HFFc6 (cell line): ENCODE measurements at places on chromosomes 5 and 9. TPM values are rescaled to one million over a fixed set of nuclear protein-coding genes. Genes with fewer than 3 reads are reported as not detected.

GRCh38 chr9:3308609-3309008, 217.2 kb downstream of the RFX3 start:
- no peaks in the 10 kb centered on the region for H3K36me3 ChIP-seq
- no peak overlapping the region for H3K27ac ChIP-seq
- no peaks in the 10 kb centered on the region for H3K4me1 ChIP-seq
- peaks cover 2% of the 10 kb centered on the region; the same call in 1 of the 2 replicates for H3K27me3 ChIP-seq
- H3K4me3 ChIP-seq: no peak overlapping the region

The SHOC1 gene
- not detected in 3 replicates for total RNA-seq

GRCh38 chr5:135038205-135038812, 4.3 kb upstream of the PITX1 start:
- H3K36me3 ChIP-seq: no peaks in the 10 kb centered on the region
- H3K4me3 ChIP-seq: no peak overlapping the region
- H3K4me1 ChIP-seq: peaks cover 6% of the 10 kb centered on the region; the same call in 1 of the 2 replicates
- H3K27ac ChIP-seq: no peak overlapping the region

- peaks cover 2% of the 10 kb centered on the region; the same call in 1 of the 2 replicates for H3K27me3 ChIP-seq
- peaks cover 25% of the 10 kb centered on the region for H3K36me3 ChIP-seq
- H3K27ac ChIP-seq: no peak overlapping the region
- no peak for DNase-seq
- H3K4me3 ChIP-seq: no peak overlapping the region
Observed at GRCh38 chr9:135819905-135820304, 87.4 kb downstream of the CAMSAP1 start.

GRCh38 chr9:118957585-118957984, 411.6 kb downstream of the BRINP1 start:
- no peak overlapping the region for H3K4me3 ChIP-seq
- H3K27me3 ChIP-seq: peaks cover 2% of the 10 kb centered on the region; the same call in 1 of the 2 replicates
- peak; percentile 4 for DNase-seq
- peaks cover 16% of the 10 kb centered on the region for H3K4me1 ChIP-seq

- no peaks in the 10 kb centered on the region for H3K36me3 ChIP-seq
- H3K27ac ChIP-seq: no peak overlapping the region
- no peak overlapping the region for H3K4me3 ChIP-seq
Observed at GRCh38 chr9:119839888-119840287, 470.7 kb upstream of the BRINP1 start.

DNA sequence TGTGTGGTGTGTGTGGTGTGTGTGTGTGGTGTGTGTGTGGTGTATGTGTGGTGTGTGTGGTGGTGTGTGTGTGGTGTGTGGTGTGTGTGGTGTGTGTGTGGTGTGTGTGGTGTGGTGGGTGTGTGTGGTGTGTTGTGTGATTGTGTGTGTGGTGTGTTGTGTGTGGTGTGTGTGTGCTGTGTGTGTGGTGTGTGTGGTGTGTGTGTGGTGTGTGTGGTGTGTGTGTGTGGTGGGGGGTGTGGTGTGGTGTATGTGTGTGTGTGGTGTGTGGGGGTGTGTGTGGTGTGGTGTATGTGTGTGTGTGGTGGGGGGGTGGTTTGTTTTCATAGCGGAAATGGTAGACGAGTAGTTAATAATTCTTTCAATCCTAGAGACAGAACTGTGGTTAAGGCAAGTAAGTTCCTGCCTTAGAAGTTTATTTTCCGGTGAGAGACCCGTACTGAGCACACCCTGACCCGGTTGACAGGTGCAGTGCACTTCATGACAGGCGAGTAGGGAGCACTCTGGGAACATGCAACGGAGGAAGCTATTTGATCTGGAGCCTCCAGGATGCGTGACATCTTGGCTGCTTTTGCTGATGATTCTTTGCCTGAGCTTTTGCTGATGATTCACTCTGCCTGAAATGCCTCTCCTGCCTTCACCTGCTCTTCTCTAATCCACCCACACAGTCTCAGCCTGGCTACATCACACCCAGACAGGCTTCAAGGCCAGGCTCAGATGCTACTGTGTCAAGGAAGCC, 21.7 kb upstream of the FAT2 start:
- no peak overlapping the region for H3K27ac ChIP-seq
- DNase-seq: no peak
- H3K4me1 ChIP-seq: no peaks in the 10 kb centered on the region
- no peaks in the 10 kb centered on the region for H3K36me3 ChIP-seq

The FLT4 gene
- total RNA-seq: not detected in 3 replicates

The DMRT3 gene
- total RNA-seq: not detected in 3 replicates

The C9 gene
- 0.18 TPM in 1 of 2 replicates, not detected in the other for total RNA-seq

The MPDZ gene
- total RNA-seq: 23.4 to 27.5 TPM (median 24.5 TPM) in 3 replicates

- H3K27me3 ChIP-seq: no peaks in the 10 kb centered on the region
- H3K4me3 ChIP-seq: no peak overlapping the region
- H3K36me3 ChIP-seq: no peaks in the 10 kb centered on the region
- peaks cover 16% of the 10 kb centered on the region for H3K4me1 ChIP-seq
- no peak for DNase-seq
Observed at GRCh38 chr5:167626341-167627123, 664.9 kb upstream of the WWC1 start.

DNA sequence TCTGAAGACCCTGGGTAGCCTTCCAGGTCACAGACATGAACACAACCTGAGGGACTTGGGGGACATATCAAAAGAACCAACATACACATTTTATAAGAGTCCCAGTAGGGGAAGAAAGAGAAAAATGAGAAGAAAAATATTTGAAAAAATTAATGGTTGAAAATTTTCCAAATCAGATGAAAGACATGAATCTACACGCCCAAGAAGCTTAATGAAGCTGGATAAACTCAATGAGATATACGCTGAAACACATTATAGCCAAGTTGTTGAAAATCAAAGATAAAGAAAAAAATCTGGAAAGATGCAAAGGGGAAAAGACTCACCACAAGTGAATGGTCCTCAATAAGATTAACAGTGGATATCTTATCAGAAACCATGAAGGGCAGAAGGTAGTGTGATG, 9.6 kb upstream of the CCDC180 start:
- DNase-seq: no peak
- peaks cover 6% of the 10 kb centered on the region; the same call in 1 of the 2 replicates for H3K36me3 ChIP-seq
- H3K27ac ChIP-seq: no peak overlapping the region
- H3K27me3 ChIP-seq: no peaks in the 10 kb centered on the region

The DPYSL3 gene
- total RNA-seq: 40.6 to 57.7 TPM (median 55.1 TPM) in 3 replicates

GRCh38 chr9:85224729-85225128, 517.0 kb downstream of the AGTPBP1 start:
- H3K27ac ChIP-seq: no peak overlapping the region; the same call in 1 of the 2 replicates
- peak; percentile 73 for DNase-seq
- H3K36me3 ChIP-seq: no peaks in the 10 kb centered on the region
- H3K27me3 ChIP-seq: no peaks in the 10 kb centered on the region

GRCh38 chr5:56323505-56323904, 90.4 kb upstream of the ANKRD55 start:
- H3K4me1 ChIP-seq: peaks cover 10% of the 10 kb centered on the region
- peak; percentile 42 for DNase-seq

The IFNB1 gene
- not detected in 3 replicates for total RNA-seq

GRCh38 chr5:81852291-81853029, 101.6 kb upstream of the SSBP2 start:
- H3K27ac ChIP-seq: peak overlapping the region; percentile 97
- H3K27me3 ChIP-seq: no peaks in the 10 kb centered on the region; the same call in 1 of the 2 replicates
- DNase-seq: no peak
- H3K4me3 ChIP-seq: peak overlapping the region; percentile 91
- H3K4me1 ChIP-seq: peaks cover 64% of the 10 kb centered on the region

The S1PR3 gene
- 15.6 and 22.3 TPM in 2 replicates for total RNA-seq

The NUP188 gene
- total RNA-seq: 41.0 to 56.2 TPM (median 49.5 TPM) in 3 replicates

DNA sequence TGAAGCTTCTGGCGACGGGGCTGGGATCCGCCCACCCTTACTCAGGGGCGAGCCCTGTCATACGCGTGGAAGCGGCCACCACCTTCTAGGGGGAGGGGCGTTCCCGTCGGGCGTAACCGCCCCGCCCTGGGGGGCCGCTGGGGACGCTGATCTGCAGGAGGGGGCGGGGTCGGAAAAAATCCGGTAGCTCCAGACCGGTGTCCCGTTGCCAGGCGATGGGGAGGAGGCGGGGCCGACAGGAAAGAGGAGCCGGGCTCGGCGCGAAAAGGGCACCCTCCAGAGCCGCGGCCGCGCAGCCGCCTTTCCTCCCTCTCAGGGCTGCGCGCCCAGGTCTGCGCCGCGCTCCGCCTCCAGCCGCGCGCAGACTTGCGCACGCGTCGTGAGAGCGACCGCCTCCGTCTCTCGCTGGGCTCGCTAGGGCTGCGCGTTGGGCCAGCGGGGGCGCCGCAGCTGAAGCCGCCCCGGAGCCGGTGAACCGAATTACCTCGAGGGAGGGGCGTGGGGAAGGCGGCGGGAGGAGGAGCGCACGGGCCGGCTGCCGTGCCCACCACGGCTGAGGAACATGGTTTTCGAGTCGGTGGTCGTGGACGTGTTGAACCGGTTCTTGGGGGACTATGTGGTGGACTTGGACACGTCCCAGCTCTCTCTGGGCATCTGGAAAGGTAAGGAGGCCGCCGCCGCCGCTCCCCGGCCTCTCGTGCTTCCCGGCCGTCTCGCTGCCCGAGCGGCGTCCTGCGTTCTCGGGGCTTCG, at the start of gene VPS13A:
VPS13A (plus strand) TSS at position 392 of the 751 bp plus-strand sequence; CDS start at position 563, 171 bp downstream.
- peak within 1 kb of the TSS; percentile 85 for H3K27ac ChIP-seq
- peak; percentile 92 for DNase-seq
- H3K4me3 ChIP-seq: peak within 1 kb of the TSS; percentile 98
- H3K4me1 ChIP-seq: peaks cover 38% of the 10 kb centered on the region
- peaks cover 3% of the 10 kb centered on the region; the same call in 1 of the 2 replicates for H3K27me3 ChIP-seq

DNA sequence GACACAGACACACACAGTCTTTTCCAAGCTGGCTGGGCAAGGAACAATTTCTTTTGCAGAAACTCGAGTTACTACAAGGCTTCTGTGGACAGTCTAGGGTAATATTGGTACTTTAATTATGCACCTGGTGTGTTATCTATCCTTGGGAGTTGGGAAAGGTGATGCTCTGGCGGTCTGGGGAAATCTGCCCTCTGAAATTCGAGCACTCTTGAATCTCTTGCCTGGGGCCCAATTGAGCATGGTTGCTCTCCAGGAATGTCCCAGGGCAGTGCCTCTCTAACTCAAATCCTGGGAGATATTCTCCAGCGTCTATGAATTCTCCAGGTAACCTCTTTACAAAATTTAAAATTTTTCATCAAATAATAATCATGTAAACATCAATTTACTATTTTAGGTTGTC, 69.3 kb downstream of the KCNIP1 start:
- H3K36me3 ChIP-seq: no peaks in the 10 kb centered on the region

The SPINK7 gene
- total RNA-seq: not detected in 3 replicates

GRCh38 chr9:90559075-90560073, 83.2 kb downstream of the DIRAS2 start:
- peaks cover 3% of the 10 kb centered on the region for H3K27me3 ChIP-seq
- no peaks in the 10 kb centered on the region for H3K36me3 ChIP-seq
- no peak overlapping the region for H3K4me3 ChIP-seq
- H3K27ac ChIP-seq: no peak overlapping the region
- H3K4me1 ChIP-seq: no peaks in the 10 kb centered on the region
